ENCODE measurements at places on chromosomes 4 and X. TPM values are rescaled to one million over a fixed set of nuclear protein-coding genes. Genes with fewer than 3 reads are reported as not detected.
A peak's percentile ranks its signal among the peaks of the same experiment; 100 is the strongest.

Gene FGD1
- not detected for total RNA-seq

DNA sequence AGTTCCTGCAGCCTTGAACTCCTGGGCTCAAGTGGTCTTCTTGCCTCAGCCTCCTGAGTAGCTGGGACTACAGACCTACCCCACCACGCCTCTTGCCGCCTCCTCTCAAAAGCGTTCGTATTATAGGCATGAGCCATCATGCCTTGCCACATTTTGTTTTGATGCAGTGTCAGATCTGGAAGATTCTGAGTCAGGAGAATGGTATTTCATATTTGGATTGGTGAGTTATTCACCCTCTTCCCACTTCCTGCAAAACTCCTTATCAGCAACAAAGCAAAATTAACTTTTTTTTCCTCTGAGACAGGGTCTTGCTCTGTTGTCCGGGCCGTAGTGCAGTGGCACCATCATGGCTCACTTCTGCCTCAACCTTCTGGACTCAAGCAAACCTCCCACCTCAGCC lies 29.6 kb downstream of the REST start:
- no peaks in the 10 kb centered on the region for H3K4me1 ChIP-seq
- no peak overlapping the region for H3K4me3 ChIP-seq
- no peaks in the 10 kb centered on the region for H3K27me3 ChIP-seq
- DNase-seq = no peak

GRCh38 chrX:150692296-150692695 lies 900 bp upstream of the MTMR1 start:
- no peaks in the 10 kb centered on the region for H3K27me3 ChIP-seq
- H3K4me3 ChIP-seq = peak overlapping the region; percentile 88
- peak overlapping the region; percentile 89 for H3K27ac ChIP-seq
- DNase-seq = no peak

- no peaks in the 10 kb centered on the region for H3K4me1 ChIP-seq
- H3K27me3 ChIP-seq = peaks cover 51% of the 10 kb centered on the region
- no peak overlapping the region for H3K27ac ChIP-seq
- no peaks in the 10 kb centered on the region for H3K36me3 ChIP-seq
Observed at GRCh38 chr4:121633653-121634052, 63.1 kb downstream of the ANXA5 start.

Gene PPEF2
- not detected for total RNA-seq

DNA sequence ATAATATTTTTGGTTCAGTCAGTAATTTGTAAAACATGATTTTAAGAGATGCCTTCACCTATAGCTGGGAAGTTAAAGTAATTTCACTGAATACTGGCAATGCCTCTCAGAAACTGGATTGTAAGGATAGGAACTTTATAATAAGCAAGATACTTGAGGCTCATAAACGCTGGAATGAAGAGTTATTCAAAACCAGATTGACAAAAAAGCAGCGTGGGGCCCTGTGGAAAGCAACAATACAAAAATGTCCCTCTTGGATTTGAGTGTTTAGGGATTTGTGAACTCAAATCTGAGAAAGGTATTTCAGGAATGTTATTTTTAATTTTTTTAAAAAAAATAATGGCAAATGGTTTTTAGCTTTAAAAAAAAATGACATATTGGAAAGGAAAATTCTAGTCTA lies 94.6 kb downstream of the ANK2 start:
- DNase-seq = no peak
- no peak overlapping the region for H3K27ac ChIP-seq
- no peaks in the 10 kb centered on the region for H3K4me1 ChIP-seq
- H3K36me3 ChIP-seq = no peaks in the 10 kb centered on the region

GRCh38 chr4:9962611-9963314 lies 58.5 kb downstream of the SLC2A9 start:
- peaks cover 4% of the 10 kb centered on the region for H3K36me3 ChIP-seq
- H3K27ac ChIP-seq = no peak overlapping the region
- peaks cover 3% of the 10 kb centered on the region for H3K27me3 ChIP-seq
- H3K4me1 ChIP-seq = no peaks in the 10 kb centered on the region
- no peak for DNase-seq
- no peak overlapping the region for H3K4me3 ChIP-seq

- H3K27me3 ChIP-seq = peaks cover 8% of the 10 kb centered on the region
- DNase-seq = no peak
- peaks cover 57% of the 10 kb centered on the region for H3K4me1 ChIP-seq
- H3K27ac ChIP-seq = peak overlapping the region; percentile 91
Observed at GRCh38 chrX:12979026-12979607, 4.2 kb downstream of the TMSB4X start.

Gene IQCM
- total RNA-seq = not detected

- no peak overlapping the region for H3K27ac ChIP-seq
- peaks cover 12% of the 10 kb centered on the region for H3K4me1 ChIP-seq
- no peak for DNase-seq
- H3K36me3 ChIP-seq = peaks cover 19% of the 10 kb centered on the region
- H3K27me3 ChIP-seq = no peaks in the 10 kb centered on the region
Observed at GRCh38 chr4:159305129-159305528, 202.2 kb downstream of the RAPGEF2 start.

GRCh38 chr4:4325321-4325720 lies 35.3 kb downstream of the ZBTB49 start:
- no peaks in the 10 kb centered on the region for H3K27me3 ChIP-seq
- no peaks in the 10 kb centered on the region for H3K36me3 ChIP-seq
- H3K27ac ChIP-seq = no peak overlapping the region
- no peak overlapping the region for H3K4me3 ChIP-seq
- DNase-seq = no peak

- no peaks in the 10 kb centered on the region for H3K4me1 ChIP-seq
- H3K27ac ChIP-seq = no peak overlapping the region
- no peaks in the 10 kb centered on the region for H3K36me3 ChIP-seq
- peak; percentile 53 for DNase-seq
- no peaks in the 10 kb centered on the region for H3K27me3 ChIP-seq
Observed at GRCh38 chr4:8905226-8905772, 33.7 kb upstream of the HMX1 start.

- H3K27ac ChIP-seq = no peak overlapping the region
- DNase-seq = no peak
- H3K36me3 ChIP-seq = no peaks in the 10 kb centered on the region
- H3K4me1 ChIP-seq = no peaks in the 10 kb centered on the region
- H3K4me3 ChIP-seq = no peak overlapping the region
- peaks cover 14% of the 10 kb centered on the region for H3K27me3 ChIP-seq
Observed at GRCh38 chrX:45344594-45344993, 143.9 kb upstream of the DIPK2B start.

GRCh38 chrX:46569621-46570020 lies 3.9 kb upstream of the CHST7 start:
- H3K36me3 ChIP-seq = no peaks in the 10 kb centered on the region
- DNase-seq = no peak
- H3K4me1 ChIP-seq = peaks cover 15% of the 10 kb centered on the region
- H3K27me3 ChIP-seq = no peaks in the 10 kb centered on the region
- H3K27ac ChIP-seq = no peak overlapping the region
- no peak overlapping the region for H3K4me3 ChIP-seq

- H3K36me3 ChIP-seq = peaks cover 5% of the 10 kb centered on the region
- H3K27ac ChIP-seq = no peak overlapping the region
- peaks cover 3% of the 10 kb centered on the region for H3K4me1 ChIP-seq
Observed at GRCh38 chr4:73612032-73612431, 8.2 kb downstream of the RASSF6 start.

Gene FABP2
- not detected for total RNA-seq

Gene TLR7
- not detected for total RNA-seq

- H3K36me3 ChIP-seq = no peaks in the 10 kb centered on the region
- H3K4me1 ChIP-seq = no peaks in the 10 kb centered on the region
- no peak overlapping the region for H3K4me3 ChIP-seq
- H3K27ac ChIP-seq = no peak overlapping the region
- H3K27me3 ChIP-seq = peaks cover 21% of the 10 kb centered on the region
Observed at GRCh38 chrX:100672966-100673365, 29.0 kb downstream of the SRPX2 start.

- peak overlapping the region; percentile 8 for H3K27ac ChIP-seq
- H3K4me3 ChIP-seq = peak overlapping the region; percentile 15
- H3K4me1 ChIP-seq = peaks cover 9% of the 10 kb centered on the region
- H3K27me3 ChIP-seq = no peaks in the 10 kb centered on the region
Observed at GRCh38 chrX:9566150-9566621, 101.3 kb downstream of the TBL1X start.

- no peak overlapping the region for H3K27ac ChIP-seq
- no peak overlapping the region for H3K4me3 ChIP-seq
Observed at GRCh38 chrX:87403551-87403950, 114.1 kb upstream of the KLHL4 start.

Gene PNMA6E
- not detected for total RNA-seq

Gene LRRC66
- 0.17 TPM for total RNA-seq

GRCh38 chr4:136078976-136079375 lies 1453.3 kb downstream of the PCDH18 start:
- no peak for DNase-seq
- H3K27ac ChIP-seq = no peak overlapping the region
- no peak overlapping the region for H3K4me3 ChIP-seq
- no peaks in the 10 kb centered on the region for H3K36me3 ChIP-seq

- no peaks in the 10 kb centered on the region for H3K27me3 ChIP-seq
- no peak overlapping the region for H3K4me3 ChIP-seq
- H3K4me1 ChIP-seq = no peaks in the 10 kb centered on the region
- DNase-seq = no peak
- no peak overlapping the region for H3K27ac ChIP-seq
- H3K36me3 ChIP-seq = no peaks in the 10 kb centered on the region
Observed at GRCh38 chrX:112866175-112866574, 25.5 kb upstream of the AMOT start.

- H3K27ac ChIP-seq = no peak overlapping the region
- no peak for DNase-seq
- H3K36me3 ChIP-seq = no peaks in the 10 kb centered on the region
- H3K4me3 ChIP-seq = no peak overlapping the region
- H3K27me3 ChIP-seq = no peaks in the 10 kb centered on the region
- H3K4me1 ChIP-seq = no peaks in the 10 kb centered on the region
Observed at GRCh38 chr4:158020734-158021346, 152.0 kb downstream of the GASK1B start.

DNA sequence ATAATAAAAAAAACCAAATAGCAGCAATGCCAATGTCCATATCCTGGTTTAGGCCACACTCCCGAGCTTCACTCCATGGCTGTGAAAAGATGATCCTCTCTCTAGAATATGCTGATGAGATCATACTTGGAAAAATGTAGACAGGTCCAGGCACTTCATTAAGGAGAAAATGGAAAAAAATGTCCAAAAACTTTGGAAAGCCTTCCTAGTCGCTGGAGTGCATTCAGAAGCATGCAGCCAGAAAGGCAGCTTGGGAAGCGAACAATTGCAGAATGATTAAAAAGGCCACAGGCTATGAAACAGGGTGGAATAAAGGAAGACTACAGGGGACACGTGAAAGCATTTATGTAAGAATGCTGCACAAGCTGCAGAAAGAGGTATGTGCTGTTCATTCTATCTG lies 165.6 kb upstream of the HCCS start:
- H3K36me3 ChIP-seq = peaks cover 9% of the 10 kb centered on the region
- no peak overlapping the region for H3K4me3 ChIP-seq
- no peaks in the 10 kb centered on the region for H3K27me3 ChIP-seq
- no peak overlapping the region for H3K27ac ChIP-seq

Gene PDLIM3
- not detected for total RNA-seq

GRCh38 chrX:12700745-12701144 lies 90.5 kb upstream of the PRPS2 start:
- no peak for DNase-seq
- peaks cover 18% of the 10 kb centered on the region for H3K27me3 ChIP-seq
- H3K4me1 ChIP-seq = no peaks in the 10 kb centered on the region
- H3K27ac ChIP-seq = no peak overlapping the region
- H3K36me3 ChIP-seq = no peaks in the 10 kb centered on the region
